OCI-LY7 (cell line): ENCODE measurements at places on chromosomes 16 and 17.

GRCh38 chr17:27475981-27476895 lies 20.0 kb downstream of the KSR1 start:
- DNase-seq = no peak

DNA sequence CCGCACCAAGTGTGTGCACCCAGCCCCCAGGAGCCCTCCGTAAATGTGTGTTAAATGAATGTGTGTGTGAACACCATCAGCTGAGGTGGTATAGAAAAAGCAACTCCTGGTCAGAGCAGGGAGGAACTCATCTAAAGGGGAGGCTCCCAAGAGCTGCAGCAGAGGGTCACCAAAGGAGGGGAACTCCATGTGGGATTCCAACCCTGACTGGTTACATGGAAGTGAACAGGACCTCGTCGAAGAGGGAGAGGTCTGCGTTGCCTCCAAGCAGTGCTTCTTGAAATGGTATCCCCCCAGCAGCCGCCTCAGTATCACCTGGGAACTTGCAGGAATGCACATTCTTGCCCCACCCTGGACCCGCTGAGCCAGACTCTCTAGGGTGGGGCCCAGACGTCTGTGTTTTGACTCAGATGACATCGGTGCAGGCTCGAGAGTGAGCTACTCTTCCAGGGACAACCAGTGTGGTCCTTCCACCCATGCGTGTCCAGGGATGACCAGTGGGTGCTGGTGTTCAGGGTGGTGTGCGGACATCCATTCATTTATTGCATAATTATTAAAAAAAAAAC lies 30.8 kb downstream of the ADCY9 start:
- no peak for DNase-seq

GRCh38 chr17:64491994-64492393 lies 4.9 kb downstream of the POLG2 start:
- no peak for DNase-seq

GRCh38 chr17:13509527-13509926 lies 92.2 kb downstream of the HS3ST3A1 start:
- no peak for DNase-seq

- DNase-seq = no peak
These were observed 16.5 kb downstream of the CD300LB start for GRCh38 chr17:74514632-74515334.

DNA sequence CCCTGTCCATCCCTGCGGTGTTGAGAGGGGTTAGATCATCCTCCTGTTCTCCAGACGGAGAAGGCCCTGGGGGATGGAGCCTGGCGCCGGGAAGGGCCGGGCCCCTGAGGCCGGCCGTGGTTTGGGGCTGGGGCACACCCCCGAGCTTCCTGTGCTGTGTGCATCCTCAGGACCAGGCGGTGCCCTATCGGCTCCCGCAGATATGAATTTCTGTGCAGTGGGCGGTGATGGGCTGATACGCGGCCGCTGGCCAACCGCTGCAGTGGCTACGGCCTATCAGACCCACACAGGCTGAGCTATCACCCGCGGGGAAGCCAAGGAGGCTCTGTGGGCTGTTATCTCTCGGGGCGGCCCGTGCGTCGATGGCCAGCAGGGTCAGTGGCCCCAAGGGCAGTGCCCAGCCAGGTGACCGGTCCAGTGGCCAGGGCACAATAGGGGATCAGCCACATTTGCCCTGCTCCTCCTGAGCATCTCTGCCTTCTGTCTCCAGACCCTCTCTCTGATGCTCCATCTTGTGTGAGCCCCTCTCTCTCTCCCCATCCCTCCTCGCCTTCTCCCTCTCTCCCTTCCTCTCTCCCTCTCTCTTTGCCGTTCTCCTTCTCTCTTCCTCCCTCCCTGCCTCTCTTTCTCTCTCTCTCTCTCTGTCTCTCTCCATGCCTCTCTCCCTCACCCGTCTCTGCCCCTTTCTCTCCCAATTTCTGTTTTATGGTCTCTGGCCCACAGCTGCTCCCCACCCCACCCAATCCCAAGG lies 38.7 kb downstream of the ZFPM1 start:
- DNase-seq = no peak

GRCh38 chr16:84055801-84056634 lies 13.4 kb upstream of the SLC38A8 start:
- no peak for DNase-seq

DNA sequence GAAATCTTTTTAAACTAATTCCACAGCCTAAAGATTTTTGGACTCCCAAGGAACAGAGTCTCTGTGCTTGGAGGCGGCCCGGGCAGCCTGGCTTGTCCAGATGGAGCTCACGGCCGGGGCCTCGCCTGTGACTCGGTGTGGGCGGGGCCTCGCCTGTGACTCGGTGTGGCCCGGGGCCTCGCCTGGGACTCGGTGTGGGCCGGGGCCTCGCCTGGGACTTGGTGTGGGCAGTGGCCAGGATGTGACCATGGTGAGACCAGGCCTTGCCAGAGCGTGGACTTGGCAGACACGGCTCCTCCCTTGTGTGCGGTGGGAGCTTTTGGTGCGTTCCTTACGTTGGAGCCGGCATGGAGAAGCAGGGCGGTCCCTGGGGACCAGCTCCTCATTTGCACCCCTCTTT lies 92.3 kb downstream of the METRNL start:
- DNase-seq = no peak

- DNase-seq = no peak
These were observed 36.0 kb upstream of the FBXO47 start for GRCh38 chr17:39002991-39003715.
